ENCODE measurements at places on chromosomes 2 and 18. TPM values are rescaled to one million over a fixed set of nuclear protein-coding genes. Genes with fewer than 3 reads are reported as not detected.

DNA sequence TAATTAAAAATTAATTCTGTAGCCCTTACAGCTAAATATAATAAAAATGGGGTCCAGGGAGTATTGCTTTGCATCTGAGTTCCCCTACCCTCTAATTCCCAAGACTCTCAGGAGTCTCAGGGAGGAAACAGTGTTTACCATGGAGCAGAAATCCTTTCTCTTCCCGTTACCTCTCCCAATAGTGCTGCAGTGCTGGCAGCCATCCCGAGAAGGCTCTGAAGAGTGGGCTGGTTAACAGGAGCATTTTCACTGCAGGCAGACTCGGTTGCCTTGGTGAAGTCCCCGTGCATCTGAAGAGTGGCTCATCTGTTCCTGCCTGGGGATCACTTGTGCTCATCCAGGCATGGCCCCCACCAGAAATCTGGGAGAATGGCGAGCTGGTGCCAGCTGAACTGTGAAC, 41.8 kb upstream of the TMEM178A start:
- DNase-seq = no peak

GRCh38 chr2:239040152-239040761, 192.4 kb downstream of the TWIST2 start:
- no peak for DNase-seq

DNA sequence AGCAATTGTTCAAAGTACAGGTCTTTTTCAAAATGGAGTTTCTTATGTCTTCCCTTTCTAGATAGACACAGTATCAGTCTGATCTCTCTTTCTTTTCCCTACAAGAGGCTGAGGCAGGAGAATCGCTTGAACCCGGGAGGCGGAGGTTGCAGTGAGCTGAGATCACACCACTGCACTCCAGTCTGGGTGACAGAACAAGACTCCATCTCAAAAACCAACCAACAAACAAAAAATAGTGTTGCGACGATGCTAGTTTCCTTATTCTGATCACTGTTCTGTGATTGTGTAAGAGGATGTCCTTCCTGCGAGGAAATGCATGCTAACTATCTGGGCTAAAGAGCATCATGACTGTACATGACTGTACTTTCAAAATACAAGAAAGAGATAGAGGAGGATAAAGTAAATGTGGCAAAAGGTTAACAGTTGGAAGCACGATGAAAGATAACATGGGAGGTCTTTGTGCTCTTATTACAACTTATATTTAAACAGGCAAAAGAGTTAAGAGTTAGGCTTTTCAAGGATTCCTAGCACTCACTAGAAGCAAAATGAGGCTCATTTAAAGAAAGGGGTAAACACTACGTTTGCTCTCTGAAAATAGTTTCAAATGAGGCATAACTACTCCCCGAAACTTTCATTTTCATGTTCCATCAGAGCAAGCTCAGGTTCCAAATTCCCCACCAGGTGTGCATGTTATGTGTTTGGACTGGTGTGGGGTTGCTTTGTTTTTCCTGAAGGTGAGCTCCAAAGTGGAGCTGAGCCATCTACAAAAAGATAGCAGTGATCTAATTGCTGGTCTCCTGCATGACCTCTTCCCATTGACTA, 23.8 kb downstream of the SOWAHC start:
- peak; percentile 60 for DNase-seq

Gene CDH19
- total RNA-seq = not detected

Gene DTNA
- total RNA-seq = 0.36 TPM
